ENCODE measurements at places on chromosomes 12 and 14.

DNA sequence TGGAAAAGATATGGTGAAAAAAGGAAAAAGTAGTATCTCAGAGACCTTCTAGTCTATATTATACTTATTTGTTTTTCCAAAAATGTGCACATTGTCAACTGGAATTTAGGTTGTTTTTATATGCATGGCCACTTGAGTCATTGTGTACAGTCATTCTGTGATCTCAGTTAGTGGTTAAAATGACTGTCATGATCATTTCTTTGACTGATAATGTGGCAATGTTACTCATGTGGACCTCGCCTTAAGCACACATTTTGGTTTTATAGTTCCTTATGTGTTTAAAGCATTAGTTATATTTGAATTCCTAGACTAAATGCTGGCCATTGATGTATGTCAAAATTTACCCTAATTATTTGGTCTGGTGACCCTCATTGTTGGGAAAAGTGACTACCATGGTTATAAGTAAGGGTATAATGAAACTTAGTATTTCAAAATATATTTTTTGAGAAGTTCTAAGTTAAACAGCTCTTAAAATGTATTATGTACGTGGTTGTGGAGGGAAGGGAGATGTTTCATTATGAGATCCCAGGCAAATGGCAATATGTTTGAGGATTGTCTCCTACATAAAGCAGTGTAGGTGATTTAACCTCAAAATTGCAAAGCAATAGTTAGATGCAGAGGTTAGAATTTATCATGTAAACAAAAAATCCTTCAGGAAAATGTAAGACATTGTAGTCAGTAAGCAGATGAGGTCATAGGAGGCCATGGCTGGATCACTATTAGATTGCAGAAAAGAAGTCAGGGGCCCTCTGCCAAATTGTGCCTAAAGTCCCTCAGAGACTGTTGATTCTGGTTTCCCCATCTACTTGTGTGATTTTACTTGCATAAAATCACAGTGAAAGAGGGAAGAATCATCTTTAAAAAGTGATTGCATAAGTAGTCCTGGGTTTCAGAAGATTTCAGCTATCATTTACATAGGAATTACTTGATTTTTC is 17.5 kb downstream of the PNMA1 start:
- DNase-seq: no peak

DNA sequence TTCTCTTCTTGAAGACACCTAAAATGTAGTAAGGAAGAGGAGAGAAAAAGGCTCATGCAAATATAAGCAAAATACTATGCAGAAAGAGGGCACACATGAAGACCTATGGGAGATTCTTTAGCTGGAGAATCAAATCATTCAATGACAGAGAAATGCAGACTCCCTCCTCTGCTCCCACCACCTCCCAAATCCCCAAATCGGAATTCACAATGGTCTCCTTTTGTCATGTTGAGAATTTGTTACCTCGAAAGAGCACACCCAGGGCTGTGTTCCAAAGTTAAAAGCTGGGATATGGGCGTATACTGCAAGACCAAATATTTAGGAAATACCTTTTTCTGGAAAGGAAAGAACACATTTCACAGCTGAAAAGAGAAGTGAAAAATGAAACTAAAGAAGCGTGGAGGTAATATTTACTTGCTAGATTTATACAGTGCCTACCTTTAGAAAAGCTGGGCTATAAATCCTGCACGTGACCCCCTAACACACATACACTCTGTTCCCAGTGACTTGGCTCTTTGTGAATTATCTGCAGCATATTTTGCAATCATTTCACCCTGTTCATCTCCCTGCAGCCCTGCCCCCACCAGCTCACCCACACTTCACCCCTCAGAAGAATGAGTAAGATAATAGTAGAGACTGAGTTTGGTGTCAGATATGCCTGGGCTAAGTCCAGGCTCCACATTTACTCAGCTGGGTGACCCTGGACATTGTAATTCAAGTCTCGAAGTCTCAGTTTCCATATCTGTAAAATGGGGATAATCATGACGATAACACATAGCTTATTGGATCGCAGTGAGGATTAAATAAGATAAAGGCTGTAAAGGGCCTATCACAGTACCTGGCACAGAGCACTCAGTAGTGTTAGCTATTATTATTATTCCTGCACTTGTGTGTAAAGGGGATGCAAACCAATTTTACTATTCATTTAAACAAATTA is 2.9 kb upstream of the CACNA1C start:
- no peak for DNase-seq

DNA sequence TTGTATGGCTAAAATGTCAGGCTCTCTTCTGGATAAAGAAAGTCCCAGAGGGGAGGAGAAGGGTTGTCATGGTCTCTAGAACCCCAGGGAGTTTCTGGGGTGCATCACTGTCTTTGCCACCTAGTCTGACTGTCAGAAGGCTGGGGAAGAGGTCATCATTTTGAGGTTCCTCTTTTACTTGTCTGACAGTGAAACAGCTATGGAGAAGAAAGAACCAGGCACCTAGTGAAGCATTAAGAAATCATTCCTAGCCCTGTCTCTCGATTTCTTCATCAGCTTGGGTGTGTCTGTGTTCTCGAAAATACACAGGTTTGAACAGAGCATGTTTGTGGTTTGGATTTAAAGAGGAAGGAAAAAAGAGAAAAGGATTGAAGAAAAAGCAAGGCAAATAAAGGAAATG is 158.7 kb upstream of the LRIG3 start:
- DNase-seq: no peak

DNA sequence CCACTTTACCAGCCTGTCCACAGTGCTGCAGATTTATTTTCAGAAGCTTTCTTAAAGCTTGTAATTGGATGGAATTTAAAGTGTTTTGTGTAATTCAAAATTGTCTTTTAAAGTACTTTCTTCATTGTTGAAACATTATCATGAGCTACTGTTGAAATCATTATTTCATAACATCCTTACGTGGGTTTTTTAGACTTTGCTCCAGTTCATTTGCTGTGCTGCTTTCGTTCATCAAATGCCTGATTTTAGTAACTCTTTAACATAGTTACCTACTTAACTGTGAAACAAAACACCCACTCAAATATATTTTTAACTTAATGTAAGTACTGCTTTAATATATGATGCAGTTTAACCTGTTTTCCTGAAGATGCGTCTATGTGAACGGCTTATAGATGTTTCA is 47.5 kb downstream of the PIWIL1 start:
- DNase-seq: no peak

GRCh38 chr12:54126696-54127537 is 61.9 kb downstream of the SMUG1 start:
- peak; percentile 65 for DNase-seq

GRCh38 chr12:30110958-30111586 is 327.3 kb upstream of the TMTC1 start:
- no peak for DNase-seq

DNA sequence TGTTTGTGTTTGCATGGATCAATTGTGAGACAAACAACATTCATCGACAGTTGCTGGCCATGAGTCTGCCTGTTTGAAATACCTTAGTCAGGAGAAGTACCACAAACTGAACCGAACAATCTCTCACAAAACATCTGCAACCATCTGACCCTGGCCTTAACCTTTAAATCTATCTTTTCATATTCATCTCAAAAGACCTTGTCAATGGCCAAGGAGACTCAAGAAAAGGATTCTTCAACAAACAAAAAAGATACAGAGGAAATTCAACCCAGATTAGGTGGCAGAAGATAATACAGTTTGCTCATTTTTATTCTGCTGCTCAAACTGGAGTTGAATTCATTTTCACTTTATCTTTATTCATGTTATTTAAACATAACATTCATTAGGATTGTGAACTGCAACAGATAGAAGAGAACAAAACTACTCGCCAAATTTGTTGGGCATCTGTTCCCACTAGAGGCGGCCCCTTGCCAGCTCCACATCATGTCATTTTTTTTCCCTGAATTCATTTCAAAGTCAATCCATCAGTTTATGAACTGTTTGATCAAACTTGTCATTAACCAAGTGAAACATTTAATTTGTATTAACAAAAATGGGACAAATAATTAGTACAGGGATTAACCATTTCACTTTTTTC is 152.3 kb upstream of the OTX2 start:
- no peak for DNase-seq

DNA sequence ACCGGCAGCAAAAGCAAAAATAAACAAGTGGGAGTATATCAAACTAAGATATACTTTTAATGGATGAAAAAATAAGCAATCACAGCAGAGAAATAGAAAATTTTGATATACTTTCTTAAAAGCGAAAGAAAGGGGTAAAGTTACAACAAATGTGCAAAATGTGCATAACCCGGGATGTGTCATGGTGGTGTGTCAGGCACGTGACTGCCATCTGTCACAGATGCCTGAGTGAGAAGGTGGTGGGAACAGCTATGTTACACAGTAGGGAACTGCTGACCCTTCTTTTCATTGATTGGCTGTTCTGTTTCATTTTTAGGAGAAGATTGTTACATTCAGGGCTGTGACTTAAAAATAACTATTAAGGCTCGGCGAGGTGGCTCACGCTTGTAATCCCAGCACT is 168.1 kb upstream of the PELI2 start:
- no peak for DNase-seq

DNA sequence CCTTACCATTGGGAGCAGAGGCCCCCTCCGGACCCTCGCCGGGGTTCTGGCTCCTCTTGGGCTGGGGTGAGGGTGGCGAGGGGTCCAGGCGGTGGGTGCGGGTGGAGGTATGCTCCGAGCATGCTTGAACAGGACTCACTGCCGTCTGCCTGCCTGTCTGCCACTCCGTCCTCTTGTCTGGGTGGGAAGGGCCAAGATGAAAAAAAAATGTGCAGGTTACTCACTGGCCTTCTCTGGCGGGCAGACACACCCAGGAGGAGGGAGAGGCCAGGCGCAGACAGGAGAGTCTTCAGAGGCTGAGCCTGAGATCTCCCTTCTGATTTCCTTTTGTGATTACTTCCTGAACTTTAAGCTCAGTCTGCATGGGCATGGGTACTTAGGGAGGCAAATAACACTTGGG is 76.1 kb downstream of the STON2 start:
- peak; percentile 84 for DNase-seq

- DNase-seq: no peak
Measured at GRCh38 chr12:53289891-53290290, 5.5 kb upstream of the PFDN5 start.

DNA sequence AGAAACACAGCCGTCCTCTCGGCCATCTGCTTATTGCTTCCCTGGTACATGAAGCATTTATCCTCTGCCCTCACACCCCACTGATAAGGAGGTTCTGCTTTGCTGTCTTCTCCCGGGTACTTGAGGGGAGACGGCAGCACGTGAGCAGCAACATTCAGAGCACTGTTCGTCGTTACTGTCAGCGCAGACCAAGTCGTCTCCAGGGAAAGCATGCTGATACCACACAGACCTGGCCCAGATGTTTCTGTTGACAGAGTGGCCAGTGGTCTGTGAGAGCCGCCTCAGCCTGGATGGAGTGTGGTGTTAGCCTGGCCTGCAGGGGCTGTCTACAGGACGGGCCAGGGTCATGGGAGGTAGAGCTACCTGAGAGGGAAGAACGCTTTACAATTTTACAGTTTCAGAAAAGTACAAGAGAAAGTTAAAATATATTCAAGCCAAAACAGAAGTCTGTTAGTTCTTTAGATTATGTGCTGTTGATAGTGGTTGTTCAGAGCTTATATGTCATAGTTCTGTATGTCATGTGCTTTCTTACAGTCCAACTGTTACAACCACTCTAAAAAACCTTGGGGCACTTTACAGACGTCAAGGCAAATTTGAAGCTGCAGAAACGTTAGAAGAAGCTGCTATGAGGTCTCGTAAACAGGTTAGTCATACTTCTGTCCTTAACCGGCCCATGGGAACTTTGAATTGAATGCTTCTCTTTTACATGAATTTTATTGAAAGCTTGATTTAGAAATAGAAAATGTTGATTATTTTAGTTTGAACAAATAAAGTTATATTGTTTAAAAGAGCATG is 38.2 kb downstream of the XRCC3 start:
- no peak for DNase-seq

GRCh38 chr14:49879646-49880204 is 13.2 kb upstream of the ARF6 start:
- DNase-seq: peak; percentile 74

DNA sequence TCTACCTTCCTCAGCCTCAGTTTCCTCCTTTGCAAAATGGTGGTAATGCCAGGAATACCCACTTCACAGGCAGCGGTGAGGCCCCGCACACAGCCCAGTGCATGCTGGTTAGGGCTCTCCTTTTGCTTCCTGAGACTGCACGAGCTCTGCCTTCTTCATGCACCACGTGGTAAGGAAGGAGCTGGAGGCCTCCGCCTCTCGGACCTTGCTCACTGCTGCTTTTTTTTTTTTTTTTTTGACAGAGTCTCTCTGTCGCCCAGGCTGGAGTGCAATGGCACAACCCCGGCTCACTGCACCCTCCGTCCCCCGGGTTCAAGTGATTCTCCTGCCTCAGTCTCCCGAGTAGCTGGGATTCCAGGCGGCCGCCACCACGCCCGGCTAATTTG is 18.1 kb downstream of the TAMALIN start:
- no peak for DNase-seq

GRCh38 chr12:99137124-99137855 is 492.2 kb downstream of the APAF1 start:
- DNase-seq: peak; percentile 47

- no peak for DNase-seq
Measured at GRCh38 chr14:101289911-101290310, 271.4 kb upstream of the DIO3 start.

DNA sequence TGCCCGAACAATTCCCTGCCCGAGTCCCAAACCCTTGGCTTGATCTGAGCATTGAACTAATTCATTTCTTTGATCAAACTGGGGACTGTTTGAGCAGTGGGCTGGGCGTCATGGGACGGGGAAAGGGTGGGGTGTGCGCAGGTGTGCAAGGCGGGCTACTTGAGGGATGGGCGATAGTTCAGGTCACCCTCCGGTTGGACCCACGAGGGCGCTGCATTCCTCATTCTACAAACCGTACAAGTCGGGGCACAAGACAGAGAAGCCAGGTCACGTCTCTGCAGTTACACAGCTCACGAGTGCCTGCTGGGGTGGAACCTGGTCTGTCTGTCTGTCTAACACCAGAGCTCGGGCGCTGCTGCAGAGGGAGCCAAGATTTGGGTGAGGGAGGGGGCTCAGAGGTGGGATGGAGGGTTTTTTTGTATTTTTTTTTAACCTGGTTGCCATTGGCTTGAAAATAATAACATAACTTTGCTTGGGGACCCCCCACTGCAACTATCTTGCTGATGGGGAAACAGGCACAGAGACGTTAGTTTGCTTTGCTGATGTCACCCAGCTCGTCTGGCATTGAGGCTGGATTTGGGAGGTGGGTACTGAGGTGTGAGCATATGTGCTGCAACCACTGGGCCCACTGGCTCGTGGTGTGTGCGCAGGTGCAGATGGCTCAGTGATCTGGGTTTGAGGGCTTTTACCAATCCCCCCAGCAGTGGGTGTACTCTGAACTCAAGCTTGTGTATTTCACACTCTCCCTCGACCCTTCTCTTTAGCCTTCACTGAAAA is 7.6 kb upstream of the RTL1 start:
- no peak for DNase-seq

GRCh38 chr14:20631023-20631879 is 10.2 kb downstream of the OR6S1 start:
- DNase-seq: peak; percentile 74

Measured in NCI-H82 (cell line).